ENCODE measurements at places on chromosomes 1 and 21. TPM values are rescaled to one million over a fixed set of nuclear protein-coding genes. Genes with fewer than 3 reads are reported as not detected.

- DNase-seq, result no peak
These were observed 54.9 kb downstream of the UCK2 start for GRCh38 chr1:165882168-165882837.

DNA sequence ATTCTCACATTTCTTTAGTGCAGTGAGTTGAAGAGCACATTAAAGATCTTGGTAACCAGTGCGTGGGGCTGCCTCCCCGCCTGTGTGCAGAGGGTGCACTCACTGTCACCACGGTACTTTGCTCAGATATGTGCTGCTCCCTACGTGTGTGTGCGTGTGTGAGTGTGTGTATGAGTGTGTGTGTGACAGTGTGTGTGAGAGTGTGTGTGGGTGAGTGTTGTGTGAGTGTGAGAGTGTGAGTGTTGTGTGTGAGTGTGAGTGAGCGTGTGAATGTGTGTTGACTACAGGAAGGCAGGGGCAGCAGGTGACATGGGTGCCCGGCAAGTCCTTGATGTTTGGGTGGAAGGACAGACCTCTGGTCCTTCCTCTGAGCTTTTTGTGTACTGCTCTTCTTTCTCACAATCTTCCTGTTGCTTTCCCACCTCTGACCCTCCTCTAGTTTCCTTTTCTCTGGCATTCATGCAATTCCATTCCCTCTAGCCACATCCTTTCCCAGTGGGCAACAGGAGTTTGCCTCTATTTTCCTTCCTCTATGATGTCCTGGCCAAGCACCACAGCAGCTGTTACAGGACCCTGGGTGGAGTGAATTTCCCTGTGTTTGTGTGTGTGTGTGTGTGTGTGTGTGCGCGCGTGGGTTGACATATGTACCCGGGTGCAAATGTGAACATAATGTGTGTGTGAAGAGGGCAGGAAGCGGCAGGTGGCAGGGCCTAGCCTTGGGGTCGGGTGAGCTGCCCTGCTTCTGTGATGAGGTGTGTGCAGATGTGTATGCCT, 19.8 kb downstream of the LHX4 start:
- no peak for DNase-seq

RNF207 gene
- total RNA-seq, result 3.9 TPM

NCAM2 gene
- total RNA-seq, result 3.1 TPM

DNA sequence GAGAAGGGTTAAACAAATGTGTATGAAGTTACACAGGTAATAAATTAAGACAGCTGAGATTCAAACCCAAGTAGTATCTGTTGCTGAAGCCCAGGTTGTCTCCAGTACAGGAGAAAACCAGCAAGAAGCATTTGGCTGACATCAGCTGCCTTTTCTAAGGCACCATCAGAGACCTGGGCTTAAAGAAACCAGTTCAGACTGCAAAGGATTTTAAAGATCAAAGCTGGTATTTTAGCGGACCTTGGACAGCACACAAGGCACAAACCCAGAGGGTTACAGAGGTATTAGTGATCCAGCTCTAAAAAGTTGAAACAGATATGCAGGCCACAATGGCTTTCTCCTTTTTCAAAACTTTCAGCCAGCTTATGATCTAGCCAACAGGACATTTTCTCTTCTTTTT, 23.4 kb downstream of the BEND5 start:
- no peak for DNase-seq

DNA sequence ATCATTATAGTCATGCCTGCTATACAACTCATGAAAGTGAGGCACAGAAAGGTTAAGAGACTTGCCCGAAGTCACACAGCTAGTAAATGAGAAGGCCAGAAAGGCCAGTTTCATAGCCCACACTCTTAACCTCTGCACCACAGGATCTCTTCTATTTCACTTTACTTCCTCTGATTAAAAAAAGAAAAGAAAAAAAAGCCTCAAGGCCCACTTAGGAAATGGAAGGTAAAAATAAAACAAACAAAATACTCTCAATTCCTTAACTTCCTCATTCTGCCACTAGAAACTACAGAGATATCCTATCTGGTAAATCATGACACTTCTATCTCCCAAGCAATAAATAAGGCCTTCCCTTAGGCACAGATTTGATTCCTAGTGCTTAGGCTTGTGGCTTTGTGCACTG, 7.6 kb upstream of the ENAH start:
- peak; percentile 5 for DNase-seq

DNA sequence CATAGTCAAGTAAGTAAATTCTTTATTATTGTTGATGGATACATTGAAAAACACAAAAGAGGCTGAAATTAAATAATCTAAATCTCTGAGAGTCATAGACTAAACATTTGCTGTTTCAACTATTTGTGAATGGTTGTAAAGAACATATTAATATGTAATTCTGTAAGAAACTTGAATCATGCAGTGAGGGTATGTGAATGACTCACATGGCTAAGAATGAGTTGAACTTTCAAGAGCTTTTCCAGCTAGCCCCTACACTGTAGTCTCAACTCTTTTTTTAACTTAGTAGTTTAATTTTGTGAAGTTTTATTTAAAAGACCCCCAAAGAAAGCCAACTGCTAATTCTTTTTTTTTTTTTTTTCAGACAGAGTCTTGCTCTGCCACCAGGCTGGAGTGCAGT, 588.1 kb downstream of the DPYD start:
- DNase-seq, result peak; percentile 50

LCE6A gene
- total RNA-seq, result not detected

DNA sequence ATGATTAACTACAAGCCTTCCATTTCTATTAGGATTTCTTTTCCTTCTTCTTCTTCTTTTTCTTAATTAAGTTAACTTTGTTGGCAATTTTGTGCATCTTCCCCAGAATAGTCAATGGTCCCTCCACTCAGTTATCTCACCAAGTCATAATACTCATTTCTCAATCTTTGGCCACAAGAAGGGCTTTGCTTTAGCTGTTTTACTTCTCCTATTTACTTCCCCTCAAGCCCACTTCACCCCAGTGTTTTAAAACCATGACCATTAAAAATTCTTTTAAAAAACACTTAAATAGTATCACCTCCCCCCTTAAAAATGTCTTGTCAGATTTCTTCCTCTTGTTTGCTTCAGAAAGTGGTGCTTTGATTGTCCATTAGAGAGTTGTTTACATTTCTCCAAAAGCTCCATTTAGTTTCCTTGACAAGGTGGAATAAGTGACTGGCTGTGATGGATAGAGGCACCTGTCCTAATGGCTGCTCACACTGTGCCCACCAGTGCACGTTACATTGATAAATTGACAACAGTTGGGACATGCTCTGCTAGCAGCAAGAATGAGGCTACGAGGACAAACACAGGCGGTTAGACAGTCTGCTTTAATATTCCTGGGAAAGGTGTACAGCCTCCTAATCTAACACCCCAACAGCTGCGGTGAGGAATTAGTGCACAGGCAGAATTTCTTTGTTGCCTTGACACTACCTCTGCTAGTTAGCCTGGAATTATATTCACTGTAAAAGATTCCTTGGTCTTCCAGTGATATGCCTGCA, 354.7 kb downstream of the LMO4 start:
- peak; percentile 6 for DNase-seq

UMODL1 gene
- total RNA-seq, result not detected

GIPC2 gene
- 1.0 TPM for total RNA-seq

- DNase-seq, result no peak
These were observed 8.7 kb downstream of the ZC3H12A start for GRCh38 chr1:37482796-37483744.

DNA sequence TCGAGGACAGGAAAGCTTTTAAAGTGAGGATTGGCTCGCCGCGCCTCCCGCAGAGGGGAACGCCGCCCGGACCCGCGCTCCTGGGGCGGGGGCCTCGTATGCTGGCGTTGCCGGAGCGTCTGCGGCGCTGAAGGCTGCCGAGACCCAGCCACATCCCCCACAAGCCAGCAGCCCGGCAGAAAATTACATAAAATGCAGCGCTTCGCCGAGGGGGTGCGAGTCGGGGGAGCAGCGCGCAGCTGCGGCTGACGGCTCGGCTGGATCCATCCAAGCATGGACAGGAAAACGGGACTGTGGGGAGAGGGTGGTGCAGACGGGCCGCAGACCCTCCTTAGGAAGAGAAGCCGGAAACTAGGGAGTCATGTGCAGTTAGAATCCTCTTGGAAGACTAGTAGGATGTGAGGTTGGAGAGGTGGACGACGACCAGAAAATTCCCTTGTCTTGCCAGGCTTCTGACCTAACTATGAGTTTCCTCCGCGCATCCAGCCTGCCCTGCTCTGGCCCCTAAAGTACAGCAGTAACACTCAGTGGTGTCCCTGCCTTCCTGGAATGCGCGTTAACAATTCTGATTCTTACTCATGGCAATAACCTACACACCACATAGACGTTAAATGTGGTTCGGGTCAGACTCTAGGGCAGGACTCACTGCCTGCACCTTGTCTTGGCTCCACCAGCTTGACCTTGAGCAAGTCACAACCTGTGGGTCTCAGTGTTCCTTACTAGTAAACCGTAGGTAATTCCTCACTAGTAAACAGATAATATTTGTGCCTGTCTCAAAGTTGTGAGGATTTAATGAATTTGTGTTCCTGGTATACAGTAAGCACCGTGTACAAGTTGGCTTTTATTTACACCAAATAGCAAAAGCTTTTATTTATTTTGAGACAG, 953 bp upstream of the BRWD1 start:
- DNase-seq, result peak; percentile 69

DNA sequence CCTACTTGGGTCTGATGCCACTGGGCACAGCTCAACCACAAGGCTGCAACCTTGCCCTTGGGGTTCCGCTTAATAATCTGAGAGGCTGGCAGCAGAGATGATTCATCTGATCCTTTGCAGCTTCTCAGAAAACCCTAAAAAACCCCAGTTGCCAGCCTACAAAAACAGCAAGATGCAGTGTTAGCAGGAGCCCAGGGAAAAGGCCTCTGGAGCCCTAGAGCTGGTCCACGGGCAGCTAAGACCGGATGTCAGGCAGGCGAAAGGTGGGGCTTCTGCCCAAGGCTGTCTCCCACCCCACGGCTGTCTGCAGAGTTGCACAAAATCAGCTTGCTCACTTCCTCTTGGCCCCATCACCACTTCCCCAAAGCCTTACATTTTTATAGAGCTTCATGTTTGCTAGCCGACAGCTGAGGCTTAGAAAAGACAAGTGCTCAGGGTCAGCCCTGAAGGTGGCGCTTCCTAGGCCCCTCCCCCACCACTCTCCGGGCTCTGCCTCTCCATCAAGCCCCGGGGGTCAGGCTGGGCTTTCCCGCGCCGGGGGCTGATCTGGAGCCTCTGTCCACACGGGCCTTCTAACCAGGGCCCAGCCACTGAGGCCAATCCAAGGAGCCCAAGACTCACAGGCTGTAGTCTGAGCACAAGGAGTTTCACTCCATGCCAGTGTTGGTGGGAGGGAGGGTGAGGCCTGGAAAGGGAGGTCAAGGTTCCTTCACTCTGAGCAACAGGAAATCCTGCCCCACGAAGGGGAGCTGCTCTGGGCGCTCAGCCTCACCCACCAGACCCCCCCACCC, 4.2 kb upstream of the ADORA3 start:
- peak; percentile 92 for DNase-seq
